RCC 7860 (cell line): ENCODE measurements at places on chromosomes 16 and 17.

- no peak for DNase-seq
Measured at GRCh38 chr16:53320992-53321391, 113.3 kb upstream of the RBL2 start.

DNA sequence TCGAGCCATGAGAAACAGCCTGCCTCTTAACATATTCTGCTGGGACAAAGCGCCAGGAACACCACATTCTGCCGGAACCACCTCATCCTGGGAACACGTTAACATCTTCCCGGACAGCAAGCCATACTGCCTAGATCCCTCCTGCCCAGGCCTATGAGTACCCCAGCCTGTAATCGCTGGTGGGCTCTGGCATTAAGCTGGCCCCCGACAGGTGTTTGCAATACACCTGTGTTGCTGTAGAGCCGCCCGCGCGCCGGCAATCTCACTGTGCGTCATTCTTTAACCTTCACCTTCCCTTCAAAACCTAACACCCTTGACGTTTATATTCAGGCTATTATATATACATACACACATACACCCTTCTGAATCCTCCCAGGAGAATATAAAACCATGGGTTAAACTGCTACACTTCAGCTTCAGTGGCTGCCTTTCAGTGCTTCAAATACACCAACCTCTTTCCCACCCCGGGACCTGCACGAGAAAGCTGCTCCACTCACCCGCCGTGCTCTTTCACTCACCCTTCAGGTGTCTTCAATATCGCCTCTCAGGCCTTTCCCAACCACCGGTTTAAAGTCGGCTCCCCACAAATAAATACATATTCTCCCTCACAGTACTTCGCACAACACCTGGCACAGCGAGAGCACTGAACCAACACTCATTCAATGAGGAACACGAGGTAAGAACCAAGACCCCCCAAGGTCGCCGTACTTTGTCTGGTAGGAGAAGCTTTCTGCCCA, 1.0 kb upstream of the ENDOV start:
- DNase-seq, result no peak

GRCh38 chr17:2749784-2750181, 331 bp upstream of the CCDC92B start:
- peak; percentile 7 for DNase-seq

DNA sequence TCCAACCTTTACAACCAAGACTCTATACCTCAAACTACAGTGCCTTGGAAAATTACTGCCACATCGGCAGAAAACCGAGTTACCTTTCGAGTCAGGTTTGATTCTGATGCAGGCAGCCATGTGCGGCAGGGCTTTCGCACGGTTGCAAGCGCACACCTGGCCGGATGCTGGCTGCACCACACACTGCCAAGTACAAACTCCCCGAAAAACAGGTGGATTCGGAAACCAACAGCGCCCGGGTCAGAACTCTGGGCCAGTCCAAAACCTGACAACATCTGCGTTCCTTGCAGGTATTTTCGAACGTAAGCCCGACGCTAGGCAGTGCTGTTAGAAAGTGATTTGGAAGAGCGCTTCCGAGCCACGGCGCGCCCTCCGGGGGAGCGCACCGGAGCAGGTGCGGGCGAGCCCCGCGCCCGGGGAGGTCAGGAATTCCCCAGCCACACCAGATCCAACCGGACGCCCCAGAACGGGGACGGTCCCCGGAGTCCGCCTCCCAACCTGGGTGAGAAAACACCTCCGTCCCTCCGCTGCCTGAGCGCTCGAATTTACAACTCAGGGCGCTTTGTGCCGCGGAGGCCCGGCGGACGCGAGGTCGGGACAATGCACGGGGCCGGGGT, 1.2 kb downstream of the USP7 start:
- no peak for DNase-seq

GRCh38 chr16:47978491-47979163, 177.2 kb downstream of the ABCC12 start:
- DNase-seq, result no peak

DNA sequence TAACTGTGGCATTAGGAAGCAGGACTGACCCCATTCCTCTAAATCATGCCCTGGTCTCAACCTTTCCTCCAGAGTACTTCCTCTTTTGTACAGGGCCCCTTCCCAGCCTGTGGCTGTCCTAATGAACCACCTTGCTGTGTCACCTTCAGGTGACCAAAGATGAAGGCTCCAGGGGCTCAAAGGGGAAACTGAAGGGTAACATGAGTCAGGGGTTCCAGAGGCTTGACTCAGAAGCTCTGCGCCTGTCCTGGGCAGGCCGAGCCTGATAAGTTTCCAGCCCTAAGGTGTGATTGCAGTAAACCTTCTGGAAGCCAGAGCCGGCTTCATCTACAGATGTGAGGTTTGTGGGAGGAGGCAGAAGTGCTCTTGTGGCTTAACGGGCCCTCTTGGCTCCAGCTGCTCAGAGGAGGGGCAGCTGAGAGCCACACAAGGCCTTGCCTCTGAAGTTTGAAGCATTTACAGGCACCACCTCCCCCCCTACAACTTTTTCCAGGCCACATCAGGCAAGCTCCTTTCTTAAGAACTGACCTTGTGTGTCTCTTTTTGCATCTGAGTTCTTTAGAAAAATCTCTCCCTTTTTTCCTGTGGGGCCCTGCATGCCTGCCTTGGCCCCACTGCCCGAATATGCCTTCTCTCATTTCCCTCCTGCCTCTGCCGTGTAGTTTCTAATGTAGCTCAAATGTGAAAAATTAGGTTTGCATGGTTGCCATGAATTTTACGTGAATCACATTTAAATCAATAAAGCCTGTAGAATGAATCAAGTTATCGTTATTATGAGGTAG, 149.9 kb downstream of the CLEC16A start:
- peak; percentile 62 for DNase-seq

DNA sequence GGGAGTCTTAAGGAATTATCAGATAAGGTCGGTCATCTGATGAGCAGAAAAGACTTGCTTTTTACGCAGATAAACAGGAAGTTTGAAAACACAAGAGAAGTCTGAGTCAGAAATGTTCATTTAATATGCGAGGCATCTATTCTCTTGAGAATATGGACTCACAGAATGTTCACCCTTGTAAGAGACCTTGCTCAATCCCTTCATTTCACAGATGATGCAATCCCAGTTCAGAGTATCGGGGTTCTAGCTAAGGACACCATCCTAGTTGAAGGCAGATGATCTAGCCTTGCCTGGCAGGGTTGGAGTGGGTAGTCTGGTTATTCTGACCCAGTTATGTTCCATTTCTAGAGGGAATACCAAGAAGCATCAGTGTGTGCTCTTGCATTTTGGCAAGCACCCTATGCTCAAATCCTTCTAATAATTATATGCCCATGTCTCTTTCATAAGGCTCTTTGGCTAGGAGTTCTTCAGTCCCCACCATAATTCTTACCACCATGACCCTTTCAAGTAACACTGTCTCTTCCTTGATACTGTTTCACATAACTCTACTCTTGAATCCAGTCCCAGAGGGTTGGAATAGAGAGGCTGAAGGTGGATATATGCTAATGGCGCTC, 42.5 kb downstream of the YPEL2 start:
- no peak for DNase-seq

DNA sequence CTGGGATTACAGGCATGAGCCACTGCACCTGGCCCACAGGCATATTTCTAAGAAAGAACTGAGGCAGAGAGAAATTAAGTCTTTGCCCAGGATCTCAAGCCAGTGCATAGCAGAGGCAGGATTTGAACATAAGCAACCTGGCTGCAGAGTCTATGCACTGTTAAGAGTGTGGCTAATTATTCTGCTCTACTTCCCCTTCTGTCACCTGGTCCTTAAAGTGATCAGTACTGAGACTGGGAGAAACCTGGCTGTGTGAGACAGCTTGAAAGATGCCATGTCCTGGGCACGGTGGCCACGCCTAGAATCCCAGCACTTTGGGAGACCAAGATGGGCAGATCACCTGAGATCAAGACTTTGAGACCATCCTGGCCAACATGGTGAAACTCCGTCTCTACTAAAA, 58.1 kb downstream of the IQCK start:
- no peak for DNase-seq

DNA sequence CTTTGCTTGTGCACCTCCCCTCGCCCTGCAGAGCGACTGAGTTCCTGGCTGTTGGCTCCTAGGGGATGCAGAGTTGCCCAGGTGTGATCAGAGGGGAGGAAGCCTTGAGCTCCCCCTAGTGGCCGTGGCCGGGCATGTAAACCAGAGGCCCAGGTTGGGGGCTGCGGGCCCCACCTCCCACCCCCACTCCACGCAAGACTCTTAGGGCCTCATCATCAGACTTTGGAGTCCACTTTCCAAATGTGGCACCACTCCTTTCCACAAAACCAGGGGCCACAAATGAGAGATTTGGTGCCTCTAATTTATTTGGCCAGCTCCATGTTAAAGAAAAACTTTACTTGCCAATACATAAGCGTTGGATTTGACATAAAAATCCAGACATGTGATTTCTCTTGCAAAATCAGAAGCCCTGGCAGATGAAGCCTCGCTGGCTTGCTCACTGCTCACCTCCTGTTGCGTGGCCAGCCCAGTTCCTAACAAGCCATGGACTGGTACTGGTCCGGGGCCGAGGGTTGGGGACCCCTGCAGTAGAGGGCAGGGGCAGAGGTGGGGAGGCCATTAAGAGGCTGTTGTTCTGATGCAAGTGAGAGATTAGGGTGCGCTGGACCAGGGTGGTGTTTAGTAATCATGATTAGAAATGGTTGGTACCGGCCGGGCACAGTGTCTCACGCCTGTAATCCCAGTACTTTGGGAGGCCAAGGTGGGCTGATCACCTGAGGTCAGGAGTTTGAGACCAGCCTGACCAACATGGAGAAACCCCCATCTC, 28.7 kb upstream of the GAS7 start:
- no peak for DNase-seq

GRCh38 chr17:72786209-72786608, 306.3 kb downstream of the SLC39A11 start:
- no peak for DNase-seq

GRCh38 chr17:79581324-79581932, 29.4 kb downstream of the RBFOX3 start:
- DNase-seq, result no peak

DNA sequence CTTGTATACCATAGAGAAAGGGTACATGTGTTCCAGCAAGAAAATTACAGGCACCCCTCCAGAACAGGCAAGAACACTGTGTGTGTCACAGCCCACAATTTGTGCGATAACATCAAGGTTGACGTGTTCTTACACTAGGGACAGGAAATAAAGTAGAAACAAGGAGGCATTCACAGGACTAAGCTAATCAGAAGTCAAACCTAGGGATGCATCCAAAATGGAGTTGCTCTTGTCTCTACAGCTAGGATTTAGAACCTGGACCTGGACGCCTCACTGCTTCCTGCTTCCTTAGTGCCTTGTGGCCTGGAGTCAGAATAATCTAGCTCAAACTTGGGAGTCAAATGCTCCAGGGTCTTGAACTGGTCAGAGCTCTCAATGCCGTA, 41.3 kb downstream of the GINS3 start:
- DNase-seq, result no peak

DNA sequence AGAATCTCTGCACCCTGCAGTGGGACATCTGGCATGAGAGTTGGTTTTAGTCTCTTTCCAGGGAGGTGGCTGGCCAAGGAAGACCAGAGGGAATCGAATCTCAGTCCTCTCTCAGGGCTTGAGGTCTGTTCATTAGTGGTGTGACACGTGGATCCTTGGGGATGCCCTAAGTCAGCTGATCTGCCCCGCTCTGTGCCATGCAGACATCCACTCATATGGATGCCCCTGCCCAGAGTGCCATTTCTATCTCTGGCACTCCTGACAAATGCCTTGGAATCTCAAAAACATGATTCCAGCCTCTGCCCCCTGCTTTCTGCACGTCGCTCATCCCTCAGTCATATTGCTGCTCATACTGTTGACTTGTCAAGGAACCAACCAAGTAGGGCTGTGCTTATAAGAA, 38.8 kb downstream of the WSCD1 start:
- DNase-seq, result no peak

DNA sequence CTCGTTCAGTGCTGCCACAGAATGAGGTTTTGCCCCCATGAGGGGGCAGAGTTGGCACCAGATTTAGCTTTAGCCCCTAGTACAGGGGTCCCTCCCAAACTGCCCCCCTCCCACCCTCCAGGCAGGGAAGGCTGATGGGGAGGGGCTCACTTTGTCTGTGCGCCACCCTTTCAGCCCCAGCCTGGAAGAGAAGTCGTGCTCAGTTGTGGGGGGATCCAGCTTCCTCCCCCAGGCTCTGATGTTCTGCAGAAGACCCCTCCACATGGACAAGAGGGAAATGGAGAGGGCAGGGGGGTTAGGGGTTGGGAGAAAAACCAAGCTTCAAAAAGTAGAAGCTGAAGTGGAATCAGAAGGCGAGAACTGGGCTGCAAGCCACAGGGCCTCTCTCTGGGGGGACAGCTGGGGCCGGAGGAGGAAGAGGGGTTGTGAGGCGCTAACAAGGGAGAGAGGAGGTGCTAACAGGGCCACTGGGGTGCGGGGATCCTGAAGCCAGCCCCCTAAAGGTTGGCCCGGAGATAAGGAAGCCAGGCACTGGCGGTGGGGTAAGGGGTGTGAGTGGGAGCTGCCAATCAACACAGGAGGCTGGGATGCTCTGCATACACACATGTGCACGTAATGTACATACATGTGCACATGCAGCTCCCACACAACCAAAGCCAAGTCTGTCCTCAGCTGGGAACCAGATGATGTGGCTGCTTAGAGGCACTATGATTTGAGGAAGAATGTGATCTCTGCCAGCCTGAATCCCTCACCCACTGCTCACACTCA, 7.0 kb upstream of the TMEM92 start:
- no peak for DNase-seq

GRCh38 chr17:17082878-17083277, 40.6 kb downstream of the MPRIP start:
- no peak for DNase-seq

GRCh38 chr16:76164970-76165558, 112.1 kb upstream of the CNTNAP4 start:
- no peak for DNase-seq

DNA sequence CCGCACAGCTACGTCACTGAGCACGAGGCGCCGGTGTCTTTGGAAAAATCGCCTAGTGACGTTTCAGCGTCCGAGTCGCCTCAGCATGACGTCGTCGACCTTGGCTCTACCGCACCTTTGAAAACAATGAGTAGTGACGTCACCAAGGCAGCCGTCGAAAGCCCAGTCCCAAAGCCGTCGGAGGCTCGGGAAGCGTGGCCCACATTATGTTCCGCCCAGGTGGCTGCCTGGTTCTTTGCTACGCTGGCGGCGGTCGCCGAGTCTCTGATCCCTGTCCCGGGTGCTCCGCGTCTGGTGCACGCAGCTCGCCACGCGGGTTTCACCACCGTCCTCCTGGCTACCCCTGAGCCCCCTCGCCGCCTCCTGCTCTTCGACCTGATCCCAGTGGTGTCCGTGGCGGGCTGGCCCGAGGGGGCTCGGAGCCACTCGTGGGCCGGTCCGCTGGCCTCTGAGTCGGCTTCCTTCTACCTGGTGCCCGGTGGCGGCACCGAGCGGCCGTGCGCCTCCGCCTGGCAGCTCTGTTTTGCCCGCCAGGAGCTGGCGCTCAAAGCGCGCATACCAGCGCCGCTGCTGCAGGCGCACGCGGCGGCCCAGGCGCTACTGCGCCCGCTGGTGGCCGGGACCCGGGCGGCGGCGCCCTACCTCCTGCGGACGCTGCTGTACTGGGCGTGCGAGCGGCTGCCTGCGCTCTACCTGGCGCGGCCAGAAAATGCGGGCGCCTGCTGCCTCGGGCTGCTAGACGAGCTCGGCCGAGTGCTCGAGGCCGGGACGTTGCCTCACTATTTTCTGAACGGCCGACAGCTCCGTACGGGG, 1.5 kb downstream of the TMEM102 start:
- peak; percentile 34 for DNase-seq
